ENCODE measurements at places on chromosomes 3 and 15. TPM values are rescaled to one million over a fixed set of nuclear protein-coding genes. Genes with fewer than 3 reads are reported as not detected.

- DNase-seq = no peak
These were observed 34.4 kb downstream of the CORO2B start for GRCh38 chr15:68612979-68613740.

Gene ANKRD63
- polyA plus RNA-seq = not detected

DNA sequence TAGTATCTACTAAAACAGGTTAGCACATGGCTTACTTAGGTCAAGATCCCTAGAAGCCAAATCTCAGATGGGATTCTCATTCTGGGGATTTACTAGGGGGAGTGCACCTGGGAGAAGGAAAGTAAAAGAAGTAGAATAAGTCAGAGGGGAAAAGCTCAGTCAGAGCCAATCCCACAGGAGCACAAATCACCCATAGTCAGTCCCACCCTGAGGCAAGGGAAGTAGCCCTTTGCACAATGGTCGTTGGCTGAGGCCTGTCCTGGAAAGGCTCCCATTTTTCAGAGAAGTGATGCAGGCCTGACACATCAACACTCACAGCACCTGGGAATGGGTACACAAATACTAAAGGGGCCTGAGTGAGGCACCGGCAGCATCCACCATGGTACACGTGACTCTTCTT, 39.8 kb downstream of the SST start:
- no peak for DNase-seq

GRCh38 chr15:72397796-72398588, at the start of gene TMEM202:
Gene TMEM202 (plus strand): TSS chr15:72398305. CDS start chr15:72398327, 22 bp downstream.
- no peak for DNase-seq

Gene PPARG
- polyA plus RNA-seq = 18.6 TPM

- no peak for DNase-seq
These were observed 1120.0 kb downstream of the IGSF11 start for GRCh38 chr3:117914540-117915100.

Gene ACKR4
- 2.1 TPM for polyA plus RNA-seq

DNA sequence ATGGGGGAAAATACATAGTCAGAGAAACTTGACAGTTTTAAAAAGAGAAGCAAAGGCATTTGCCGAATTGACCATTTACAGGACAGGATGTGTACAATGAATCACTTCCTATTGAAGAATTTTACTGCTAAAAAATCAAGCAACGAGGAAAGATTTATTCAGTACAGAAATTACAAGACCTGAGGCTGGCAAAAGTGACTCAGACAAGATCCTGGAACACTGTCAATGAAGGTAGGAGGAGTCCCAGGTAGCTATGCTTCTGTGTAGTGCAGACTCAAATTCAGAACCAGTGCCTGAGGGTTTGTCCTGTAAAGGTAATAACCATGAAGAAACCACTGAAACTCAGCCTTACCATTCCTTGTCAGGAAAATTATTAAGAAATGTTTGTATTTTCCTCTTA, 120.9 kb downstream of the ZMAT3 start:
- DNase-seq = no peak

- DNase-seq = no peak
These were observed 21.9 kb downstream of the IL20RB start for GRCh38 chr3:136979684-136980083.

Gene NKTR
- 19.9 TPM for polyA plus RNA-seq

- DNase-seq = no peak
These were observed 801.6 kb downstream of the CADM2 start for GRCh38 chr3:85760342-85760741.

DNA sequence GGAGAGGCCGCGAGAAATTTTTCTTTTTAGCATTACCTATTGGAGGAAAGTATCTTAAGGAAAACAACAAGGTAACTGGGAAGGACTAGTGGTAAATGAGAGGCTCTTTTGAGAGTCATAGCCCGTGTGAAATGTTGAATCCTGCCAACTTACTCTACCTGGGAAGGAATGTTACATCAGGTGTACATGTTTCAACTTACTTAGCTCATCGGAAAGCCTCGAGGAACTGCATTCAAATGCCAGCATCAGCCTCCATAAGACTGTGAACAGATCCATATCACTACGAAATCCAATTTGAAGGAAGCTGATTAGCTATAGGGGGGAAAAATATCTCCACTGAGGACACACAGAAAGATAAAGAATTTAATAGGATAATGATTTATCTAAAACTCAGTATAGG, 72.3 kb upstream of the PDZRN3 start:
- DNase-seq = no peak

Gene PCCB
- 31.2 TPM for polyA plus RNA-seq

Gene ZBBX
- not detected for polyA plus RNA-seq

GRCh38 chr3:29410220-29410619, 129.3 kb downstream of the RBMS3 start:
- DNase-seq = no peak

Gene TERC
- polyA plus RNA-seq = not detected

Gene CPLX3
- 0.22 TPM for polyA plus RNA-seq

Gene WDR93
- 0.16 TPM for polyA plus RNA-seq

GRCh38 chr3:52232279-52233107, 6.5 kb downstream of the TWF2 start:
- DNase-seq = no peak

GRCh38 chr3:171347301-171348039, 112.7 kb downstream of the TNIK start:
- no peak for DNase-seq

Gene OR4F15
- polyA plus RNA-seq = not detected

Gene RRP9
- polyA plus RNA-seq = 29.5 TPM

- no peak for DNase-seq
These were observed 11.6 kb downstream of the ETV5 start for GRCh38 chr3:186097317-186097662.

GRCh38 chr15:70976851-70977250, 84.2 kb downstream of the LRRC49 start:
- DNase-seq = no peak

GRCh38 chr15:77808075-77808474, 175.4 kb upstream of the LINGO1 start:
- DNase-seq = no peak

- DNase-seq = no peak
These were observed 3.2 kb upstream of the NR2E3 start for GRCh38 chr15:71807125-71807629.

- no peak for DNase-seq
These were observed 18.4 kb downstream of the TM4SF18 start for GRCh38 chr3:149314807-149315578.

DNA sequence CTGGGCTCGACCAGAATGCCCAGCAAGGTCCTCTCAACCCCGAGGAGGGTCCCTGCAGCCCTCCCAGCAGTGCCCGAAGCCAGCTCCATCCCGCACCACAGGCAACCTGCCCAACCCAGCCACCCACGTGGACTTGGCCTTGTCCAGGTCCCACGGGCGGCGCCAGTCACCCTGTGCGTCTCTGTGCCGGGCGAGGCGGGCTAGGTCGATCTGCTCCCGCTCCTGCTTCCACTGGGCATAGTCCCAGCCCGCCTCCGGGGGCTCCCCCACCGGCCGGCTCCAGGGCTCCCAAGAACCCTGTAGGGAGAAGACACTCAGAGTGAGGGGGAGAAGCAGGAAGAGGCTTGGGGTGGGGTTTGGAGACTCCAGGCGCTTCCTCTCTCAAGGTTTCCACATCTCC, 3.1 kb downstream of the CCDC9B start:
- no peak for DNase-seq

DNA sequence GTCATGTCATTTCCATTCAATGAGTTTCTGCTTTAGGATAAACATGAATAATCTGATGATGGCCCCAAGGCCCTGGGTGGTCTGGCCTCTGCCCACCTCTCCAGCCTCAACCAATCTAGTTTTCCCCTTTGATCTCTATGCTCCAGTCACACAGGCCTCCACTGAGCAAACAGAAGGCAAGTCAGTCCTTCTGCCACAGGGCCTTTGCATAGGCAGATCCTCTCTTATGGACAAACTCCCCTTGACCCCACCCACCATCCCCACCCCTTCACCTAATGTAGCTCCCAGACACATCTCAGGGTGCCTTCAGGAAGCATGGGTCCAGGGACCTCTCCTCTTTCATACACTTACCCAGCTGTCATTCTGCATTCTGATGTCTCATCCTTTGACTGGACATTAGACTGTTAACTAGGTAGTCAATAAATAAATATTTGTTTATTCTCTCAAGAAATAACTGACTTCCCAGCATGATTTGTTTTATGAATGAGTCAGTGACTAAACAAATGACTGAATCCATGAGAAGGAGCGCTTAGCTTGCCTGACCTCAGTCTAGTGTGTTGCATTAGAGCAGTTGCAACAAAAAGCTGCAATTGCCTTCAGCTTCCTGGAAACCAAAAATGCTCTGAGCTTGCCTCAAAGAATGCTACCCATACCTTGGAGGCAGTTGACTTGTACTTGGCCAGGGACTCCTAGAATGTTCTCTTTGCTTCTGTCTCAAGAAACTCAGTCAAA, 386.6 kb upstream of the WNT5A start:
- DNase-seq = no peak

DNA sequence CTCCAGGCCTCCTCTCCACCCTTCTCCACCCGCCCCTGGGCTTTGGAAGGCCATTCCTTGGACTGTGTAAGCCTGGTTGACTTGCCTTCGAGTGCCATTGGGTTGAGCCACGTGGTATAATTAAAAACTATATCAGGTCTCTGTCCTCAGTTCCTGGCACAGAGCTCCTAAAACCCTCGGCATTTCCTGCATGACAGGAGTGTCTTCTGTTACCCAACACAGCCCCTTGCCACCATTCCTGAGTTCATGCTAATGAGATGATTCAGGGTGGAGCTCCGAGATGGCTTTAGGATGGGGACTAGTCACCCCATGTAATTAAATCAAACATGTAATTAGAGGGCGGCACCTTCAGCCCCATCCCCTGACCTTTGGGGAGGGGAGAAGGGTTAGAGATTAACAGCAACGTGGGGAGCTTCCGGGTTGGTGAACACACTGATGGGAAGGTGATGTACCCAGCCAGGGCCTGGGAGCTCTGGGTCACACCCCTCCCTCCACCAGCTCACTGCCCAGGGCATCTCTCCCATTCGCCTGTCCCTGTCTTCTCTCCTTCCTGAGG, 256.4 kb downstream of the FAM43A start:
- no peak for DNase-seq

Data from urinary bladder (tissue), 4 donors.